ENCODE measurements at places on chromosomes 7 and 10.
A peak's percentile ranks its signal among the peaks of the same experiment; 100 is the strongest.

- no peak for DNase-seq
These were observed 3.5 kb upstream of the SCRN1 start for GRCh38 chr7:29993140-29993539.

GRCh38 chr10:127034790-127035189 is 129.6 kb downstream of the DOCK1 start:
- DNase-seq = no peak

DNA sequence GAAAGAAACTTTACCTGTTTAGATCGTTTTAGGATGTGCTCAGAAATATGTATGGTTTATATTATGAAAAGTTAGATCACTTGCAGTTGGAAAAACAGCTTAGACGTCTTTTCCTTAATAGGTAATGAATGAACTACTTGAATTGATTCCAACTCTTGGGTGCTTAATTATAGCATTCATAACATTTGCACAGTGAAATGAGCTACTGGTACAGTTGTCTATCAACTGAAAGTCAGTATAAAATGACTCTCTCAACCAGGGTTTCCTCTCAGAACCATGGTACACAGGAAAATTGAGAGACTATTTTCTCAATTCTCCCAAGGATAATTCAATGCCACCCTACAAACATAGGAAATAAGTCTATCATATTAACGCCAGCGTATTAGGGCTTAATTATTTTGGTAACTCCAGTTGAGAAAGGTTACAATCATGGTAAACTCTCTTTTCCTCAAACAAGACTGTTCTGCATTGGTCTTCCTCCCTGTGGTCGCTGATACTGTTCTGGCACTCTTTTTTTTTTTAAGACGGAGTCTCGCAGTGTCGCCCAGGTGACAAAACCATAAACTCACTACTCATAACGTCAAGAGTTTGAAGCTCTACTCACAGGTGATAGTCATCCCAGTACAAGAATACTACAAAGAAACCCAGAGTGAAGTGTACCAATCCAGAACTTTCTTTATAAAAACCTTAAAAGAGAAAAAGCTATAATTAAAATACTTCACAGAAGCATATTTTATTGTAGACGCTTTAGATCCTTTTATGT is 2.0 kb downstream of the ANLN start:
- DNase-seq = no peak

DNA sequence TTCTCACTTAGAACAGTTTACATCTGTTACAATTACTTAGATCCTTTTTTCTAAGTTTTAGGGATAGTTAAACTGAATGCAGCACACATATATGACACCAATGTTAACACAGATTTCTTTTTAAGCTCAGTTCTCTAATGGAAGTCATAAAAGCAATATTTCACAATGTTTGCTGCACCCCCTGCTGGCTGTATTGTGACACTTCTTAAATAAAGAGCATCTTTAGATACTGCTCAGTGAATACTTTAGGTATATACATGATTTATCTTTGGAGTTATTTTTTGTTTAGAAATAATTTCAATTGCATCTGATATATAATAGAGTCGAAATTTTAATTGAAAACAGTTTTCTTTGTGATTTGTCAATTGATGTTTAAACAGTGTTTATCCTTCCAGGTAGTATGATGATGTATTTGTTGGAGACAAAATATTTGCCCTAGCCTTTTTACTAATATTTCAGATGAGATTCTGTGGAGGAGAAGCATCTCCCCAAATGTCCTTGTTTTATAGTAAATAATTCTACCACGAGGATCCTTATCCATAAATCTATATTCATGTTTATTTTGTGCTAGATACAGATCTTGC is 174.4 kb downstream of the ST7 start:
- DNase-seq = no peak

- DNase-seq = no peak
These were observed 7.5 kb upstream of the OR6B1 start for GRCh38 chr7:143992670-143993069.

DNA sequence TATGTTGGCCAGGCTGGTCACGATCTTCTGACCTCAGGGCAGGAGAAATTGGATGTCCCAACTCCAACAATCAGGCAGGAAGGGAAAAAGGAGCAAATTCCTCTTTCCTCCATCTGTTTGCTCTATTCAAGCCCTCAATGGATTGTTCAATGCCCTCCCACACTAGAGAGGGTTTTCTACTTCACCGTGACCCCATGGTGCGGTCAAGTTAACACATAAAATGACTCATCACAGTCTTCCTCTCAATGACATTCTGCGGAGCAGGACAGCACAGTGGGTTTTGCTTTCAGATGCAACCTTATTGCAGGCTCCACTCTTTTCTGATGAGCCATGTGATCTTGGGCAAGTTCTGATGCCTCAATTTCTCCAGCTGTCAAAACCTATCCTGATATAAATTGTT is 364.9 kb downstream of the ANKRD30A start:
- no peak for DNase-seq

- no peak for DNase-seq
These were observed 450.6 kb downstream of the DNAJB9 start for GRCh38 chr7:109020251-109020650.

GRCh38 chr10:11667756-11668155 is 56.3 kb upstream of the USP6NL start:
- no peak for DNase-seq

GRCh38 chr10:73906524-73907447 is 4.1 kb upstream of the PLAU start:
- DNase-seq = peak; percentile 71

- no peak for DNase-seq
These were observed 60.6 kb downstream of the ACADSB start for GRCh38 chr10:123069246-123069986.

- no peak for DNase-seq
These were observed 107.3 kb downstream of the AHR start for GRCh38 chr7:17405786-17406185.

DNA sequence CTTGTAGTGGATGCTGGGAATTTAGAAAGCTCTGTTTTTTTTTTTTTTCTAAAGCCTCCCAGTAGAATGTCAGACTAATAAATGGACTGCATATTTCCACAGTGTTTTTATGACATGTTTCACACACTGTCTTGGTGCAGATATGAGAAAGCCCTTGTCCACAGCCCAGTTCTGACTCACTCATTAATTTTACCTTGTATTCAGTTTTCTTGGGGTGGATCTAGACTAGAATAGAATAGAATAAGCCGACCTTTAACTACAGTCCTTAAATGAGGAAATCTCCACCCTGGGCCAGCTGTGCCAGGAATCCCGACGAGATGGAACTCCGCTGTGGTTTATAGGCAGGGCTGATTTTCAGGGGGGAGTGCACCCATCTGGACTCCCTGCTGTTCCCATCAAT is 274.7 kb downstream of the NRG3 start:
- DNase-seq = no peak

DNA sequence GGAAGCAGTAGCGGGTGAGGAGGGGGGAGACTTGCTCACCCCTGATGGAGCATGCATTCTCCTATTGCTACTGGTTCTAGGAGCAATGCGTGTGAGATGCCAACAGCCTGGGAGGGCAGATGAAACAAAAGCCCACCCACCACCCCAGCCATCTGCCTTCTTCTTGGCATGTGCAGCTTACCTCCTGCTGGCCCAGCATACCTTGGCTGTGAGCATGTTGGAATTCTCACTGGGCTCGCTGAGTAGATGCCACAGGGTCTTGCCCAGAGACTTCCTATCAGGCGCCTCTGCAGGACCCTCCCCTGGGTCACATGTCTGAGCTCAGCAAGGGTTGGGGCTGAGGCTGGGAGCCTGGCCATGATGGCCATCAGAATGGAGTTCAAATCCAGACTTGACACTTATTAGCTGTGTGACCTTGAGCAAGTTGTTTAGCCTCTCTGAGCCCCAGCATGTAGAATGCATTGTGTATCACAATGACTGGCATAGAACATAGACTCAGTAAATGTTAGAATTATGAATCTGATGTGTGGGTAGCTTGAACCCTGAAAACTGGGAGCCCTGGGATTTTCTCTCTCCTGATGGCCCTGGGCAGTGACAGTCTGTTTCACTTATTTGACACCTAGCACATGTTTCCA is 38.2 kb downstream of the CDH23 start:
- no peak for DNase-seq

DNA sequence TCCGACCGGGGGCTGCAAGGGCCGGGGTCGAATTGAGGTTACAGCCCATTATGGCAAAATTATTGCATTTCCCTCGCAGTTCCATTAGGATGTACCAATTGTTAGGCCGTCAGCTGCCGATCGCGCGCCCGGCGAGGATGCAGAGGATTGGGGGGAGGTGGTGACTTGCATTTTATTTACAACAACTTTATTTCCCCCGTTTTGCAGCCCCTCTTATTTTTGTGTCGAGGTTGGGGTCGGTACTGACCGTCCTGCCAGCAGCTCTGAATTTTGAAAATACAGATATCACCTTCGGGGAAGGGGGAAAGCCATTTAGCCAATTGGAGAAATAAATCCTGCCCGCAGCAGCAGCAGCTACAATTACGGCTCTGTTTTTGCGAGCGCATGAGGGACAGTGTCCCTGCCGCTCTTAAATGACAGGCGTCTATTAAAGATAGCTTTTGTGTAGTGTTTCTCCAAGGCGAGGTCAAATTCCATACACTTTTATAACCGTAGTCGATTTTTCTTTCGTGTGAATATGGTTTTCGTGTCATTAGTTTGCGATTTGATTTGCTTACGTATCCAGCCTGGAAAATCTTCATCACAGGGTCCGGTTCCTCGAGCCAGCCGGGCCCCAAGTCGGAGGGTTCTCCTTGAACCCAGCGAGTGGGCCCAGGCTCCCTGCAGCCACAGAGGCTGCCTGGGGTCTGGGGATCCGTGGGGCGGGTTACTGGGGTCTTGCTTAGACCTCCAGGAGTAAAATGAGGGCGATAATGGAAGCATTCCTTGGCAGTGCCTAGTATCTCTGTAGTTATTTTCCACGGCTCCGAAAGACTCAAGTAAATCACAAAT is 684 bp upstream of the HOXA5 start:
- no peak for DNase-seq

GRCh38 chr10:113305871-113306270 is 247.0 kb upstream of the HABP2 start:
- DNase-seq = no peak

GRCh38 chr7:14228341-14228740 is 238.9 kb upstream of the ETV1 start:
- no peak for DNase-seq

DNA sequence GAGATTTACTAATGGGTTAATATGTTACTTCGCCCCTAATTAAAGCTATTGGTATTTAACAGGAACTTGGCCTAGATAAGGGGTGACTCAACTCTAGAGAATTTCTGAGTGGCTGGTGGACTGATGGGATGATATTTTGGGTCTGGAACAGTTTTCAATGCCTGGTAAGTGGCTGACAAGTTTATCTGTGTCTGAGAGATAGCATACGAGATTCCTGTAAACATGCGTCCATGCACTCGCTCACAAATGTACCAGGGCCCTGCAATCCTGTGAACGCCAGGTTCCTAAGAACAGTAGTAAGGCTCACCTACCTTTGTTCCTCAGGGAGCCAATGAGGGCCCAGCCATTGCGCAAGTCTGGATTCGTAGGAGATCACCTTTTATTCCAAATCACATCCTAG is 683.8 kb upstream of the ANKRD30A start:
- no peak for DNase-seq

GRCh38 chr7:82441669-82442478 is 1.7 kb downstream of the CACNA2D1 start:
- peak; percentile 65 for DNase-seq

DNA sequence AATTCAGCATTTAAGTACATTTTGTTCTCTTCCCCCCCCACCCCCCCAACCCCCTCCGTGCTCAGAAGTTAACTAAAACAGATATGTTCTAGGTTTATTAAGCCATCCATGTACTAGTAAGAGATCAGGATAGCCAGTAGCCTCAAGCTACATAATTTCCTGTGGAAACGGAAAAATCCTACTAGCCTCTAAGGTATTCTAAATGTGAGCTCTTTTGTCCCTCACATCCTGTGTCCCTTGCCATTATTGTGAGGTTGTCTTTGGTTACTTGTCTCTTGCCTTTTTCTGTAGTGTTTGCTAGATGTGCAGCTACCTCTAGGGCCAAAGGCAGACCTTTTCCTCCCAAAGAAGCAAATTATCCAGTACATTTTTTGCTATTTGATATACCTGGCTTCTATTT is 92.1 kb downstream of the BTRC start:
- no peak for DNase-seq

DNA sequence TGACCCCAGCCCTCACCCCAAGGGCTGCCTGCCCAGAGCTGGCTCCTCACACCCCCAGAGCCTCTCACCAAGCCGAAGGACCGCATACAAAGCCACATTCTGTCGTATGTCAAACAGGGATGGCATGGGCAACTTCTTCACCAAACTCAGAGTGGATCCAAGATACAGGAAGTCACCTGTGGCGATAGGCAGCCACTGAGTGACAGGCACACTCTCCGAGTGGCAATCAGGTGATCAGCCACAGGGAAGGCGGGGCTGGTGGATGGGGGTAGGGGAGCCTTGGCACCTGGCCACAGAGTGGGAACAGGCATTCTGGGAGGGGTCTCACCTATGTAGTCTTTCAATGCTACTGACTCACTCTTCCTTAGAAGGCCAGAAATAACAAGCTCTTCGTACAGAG is 7.1 kb upstream of the ASB10 start:
- DNase-seq = no peak

GRCh38 chr7:50346545-50347497 is 42.3 kb downstream of the IKZF1 start:
- no peak for DNase-seq

- no peak for DNase-seq
These were observed 116.4 kb upstream of the NOBOX start for GRCh38 chr7:144519925-144520324.

DNA sequence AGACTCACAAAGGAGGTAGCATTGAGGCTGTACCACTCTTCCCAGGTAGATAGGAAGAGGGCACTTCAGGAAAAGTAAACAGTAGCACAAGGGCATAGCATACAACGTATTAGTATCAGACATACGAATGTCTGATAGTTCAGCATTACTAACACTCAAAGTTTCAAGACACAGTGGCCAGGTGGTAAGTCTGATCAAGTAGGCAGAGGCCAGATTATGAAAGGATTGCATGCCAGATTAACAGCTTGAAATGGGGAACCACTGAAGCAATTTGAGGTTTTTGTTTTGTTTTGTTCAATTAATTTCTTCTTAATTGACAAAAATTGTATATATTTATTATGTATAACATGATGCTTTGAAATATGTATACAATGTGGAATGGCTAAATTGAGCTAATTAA is 45.7 kb upstream of the IL6 start:
- DNase-seq = no peak
